ENCODE measurements at places on chromosomes 1 and 21.

- DNase-seq, result no peak
Measured at GRCh38 chr1:188425687-188426086, 1596.9 kb downstream of the PLA2G4A start.

GRCh38 chr21:33108228-33108627, 38.3 kb downstream of the OLIG1 start:
- no peak for DNase-seq

- DNase-seq, result no peak
Measured at GRCh38 chr1:199725002-199725565, 302.4 kb upstream of the NR5A2 start.

- no peak for DNase-seq
Measured at GRCh38 chr1:40824591-40825434, 37.4 kb downstream of the CITED4 start.

GRCh38 chr1:170145770-170146676, at the start of gene NTMT2:
Gene NTMT2, plus strand, starts transcription at chr1:170145959. Its CDS starts 149 bp downstream, at chr1:170146108.
- DNase-seq, result peak; percentile 71

GRCh38 chr1:60831780-60832179, 250.6 kb upstream of the NFIA start:
- no peak for DNase-seq

DNA sequence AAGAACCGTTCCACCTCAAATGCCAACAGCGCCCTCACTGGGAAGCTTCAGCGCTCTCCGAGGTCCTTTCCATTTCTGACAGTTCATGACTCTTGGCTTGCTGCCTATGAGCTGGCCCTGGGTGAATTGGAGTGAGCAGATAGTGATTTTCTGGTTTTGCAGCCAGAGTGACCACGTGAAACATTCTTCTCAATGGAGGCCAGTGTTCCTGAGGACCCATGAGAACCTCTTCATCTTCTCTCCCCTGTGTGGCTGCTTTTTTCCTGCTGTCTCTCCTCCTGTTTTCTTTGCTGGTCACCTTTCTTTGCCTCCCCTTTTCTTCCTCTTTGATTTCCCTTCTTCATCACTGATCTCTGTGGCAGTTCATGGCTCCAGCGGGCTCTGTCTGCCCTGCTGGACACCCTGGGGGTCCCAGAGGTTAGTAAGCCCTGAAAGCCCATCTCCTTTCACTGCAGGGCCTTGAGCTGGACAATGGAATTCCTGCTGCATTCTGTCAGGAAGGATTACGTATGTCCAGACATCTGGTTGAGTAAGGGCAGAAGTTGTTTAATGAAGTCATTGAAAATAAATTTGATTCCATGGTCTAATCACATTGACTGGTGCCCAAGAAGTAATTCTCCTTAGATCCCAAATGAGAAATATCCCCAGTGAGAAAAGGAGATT, 29.9 kb downstream of the VASH2 start:
- DNase-seq, result no peak

DNA sequence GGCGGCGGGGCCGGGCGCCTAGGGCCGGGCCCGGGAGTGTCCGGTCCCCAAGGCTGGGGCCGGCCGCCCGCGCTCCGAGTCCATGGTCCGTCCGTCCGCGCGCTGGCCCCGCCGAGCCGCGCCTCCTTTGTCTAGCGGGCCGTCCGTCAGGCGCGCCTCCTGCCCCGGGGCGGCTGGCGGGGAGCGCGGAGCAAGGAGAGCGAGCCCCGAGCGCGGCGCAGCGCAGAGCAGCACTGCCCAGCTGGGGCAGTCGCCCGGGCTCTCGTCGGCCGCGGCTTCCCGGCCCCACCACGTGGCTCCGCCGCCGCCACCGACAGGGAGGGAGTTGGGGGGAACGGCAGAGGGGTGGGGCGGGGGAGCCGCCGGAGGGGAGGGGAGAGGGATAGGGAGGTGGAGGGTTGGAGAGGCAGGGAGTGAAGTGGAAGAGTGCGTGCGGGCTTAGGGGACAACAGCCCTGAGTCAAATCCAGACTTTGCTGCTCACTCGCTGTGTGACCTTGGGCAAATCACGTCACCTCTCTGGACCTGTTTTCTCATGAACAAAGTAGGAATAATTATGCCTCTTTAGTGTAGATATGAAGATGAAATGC, at the start of gene NKAIN1:
Gene NKAIN1, minus strand, starts transcription at position 235 of the 589 bp plus-strand sequence. CDS start 340 bp downstream, outside the sequence.
- peak; percentile 39 for DNase-seq

DNA sequence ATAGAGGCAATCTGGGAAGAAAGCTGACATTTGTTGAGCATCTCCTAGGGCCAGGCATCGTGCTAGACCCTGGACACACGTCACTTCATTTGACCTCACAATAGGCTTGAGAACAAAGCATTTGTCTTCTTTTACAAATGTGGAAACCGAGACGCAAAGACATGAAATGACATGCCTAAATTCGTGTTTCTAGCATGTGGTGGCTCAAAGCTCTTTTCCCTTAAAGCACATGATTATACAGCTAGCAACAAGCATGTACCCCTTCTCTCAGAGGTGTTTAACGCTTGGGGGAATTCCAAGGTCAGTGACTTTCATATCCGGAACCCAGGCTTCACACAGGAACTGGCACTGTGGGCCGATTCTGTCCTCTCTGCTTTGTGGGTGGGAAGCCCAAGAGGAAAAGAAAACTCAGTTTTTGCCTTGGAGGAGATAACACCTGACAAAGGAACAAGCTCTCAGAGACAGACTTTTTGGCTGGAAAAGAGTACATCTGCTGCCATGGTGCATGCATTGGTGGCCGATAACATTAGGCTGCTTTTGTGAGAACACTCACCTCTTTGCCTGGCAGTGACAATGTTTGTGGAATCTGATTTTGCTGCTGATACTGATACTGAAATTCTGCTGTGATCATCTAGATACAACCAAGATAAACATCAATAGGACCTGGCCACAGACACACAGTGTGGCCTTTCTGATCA, 15.4 kb upstream of the CD2 start:
- no peak for DNase-seq

All from NCI-H1092 (cell line).